Kidney epithelial cell (primary cell): ENCODE measurements at places on chromosomes 4 and X. TPM values are rescaled to one million over a fixed set of nuclear protein-coding genes. Genes with fewer than 3 reads are reported as not detected.

The HSFX4 gene
- total RNA-seq = not detected in 2 replicates

The GYPE gene
- total RNA-seq = 0.34 and 0.75 TPM in 2 replicates

The CD38 gene
- 0.04 TPM in 1 of 2 replicates, not detected in the other for total RNA-seq

The RNF128 gene
- total RNA-seq = 0.33 and 1.8 TPM in 2 replicates

The SAGE1 gene
- not detected in 2 replicates for total RNA-seq

The GABRG1 gene
- not detected in 2 replicates for total RNA-seq

The VCX2 gene
- not detected in 2 replicates for total RNA-seq

The CFAP299 gene
- not detected in 2 replicates for total RNA-seq

DNA sequence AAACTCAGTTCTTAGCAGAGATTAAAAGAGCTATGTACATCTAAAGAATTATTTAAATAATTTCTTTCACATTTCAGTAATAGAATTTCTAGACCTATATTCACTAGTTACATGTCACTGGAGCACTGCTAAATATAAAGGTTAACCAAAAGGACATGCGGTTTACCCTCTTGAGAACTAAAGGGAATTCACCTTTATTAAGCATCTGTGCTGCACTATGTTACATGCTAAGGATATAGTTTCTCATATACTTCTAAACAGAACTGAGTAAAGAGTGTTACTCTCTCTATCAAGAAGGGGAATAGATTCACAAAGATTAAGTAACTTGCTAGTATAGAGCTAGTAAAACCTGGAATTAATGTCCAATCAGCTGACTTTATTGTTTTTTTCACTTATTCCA is 7.6 kb downstream of the SPIN3 start:
- no peak for DNase-seq

DNA sequence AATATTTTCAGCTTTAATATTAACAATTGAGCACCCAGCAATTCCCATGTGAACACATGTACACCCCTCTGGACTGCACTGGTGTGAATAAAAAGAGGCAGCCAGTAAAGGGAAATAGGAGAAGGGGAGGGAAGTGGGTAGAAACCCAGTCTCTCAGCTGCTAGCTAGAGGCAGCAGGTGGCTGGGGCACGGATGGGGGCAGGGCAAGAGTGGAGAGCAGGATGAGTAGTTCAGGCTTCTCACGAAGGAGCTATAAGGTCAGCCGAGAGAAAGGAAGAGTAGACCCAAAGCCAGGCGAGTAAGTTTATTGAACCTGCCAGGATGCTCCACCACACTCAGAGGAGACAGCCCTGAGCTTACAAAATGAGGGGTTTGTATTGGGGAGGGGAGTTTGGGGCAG is 184.8 kb upstream of the MTMR8 start:
- DNase-seq = no peak

DNA sequence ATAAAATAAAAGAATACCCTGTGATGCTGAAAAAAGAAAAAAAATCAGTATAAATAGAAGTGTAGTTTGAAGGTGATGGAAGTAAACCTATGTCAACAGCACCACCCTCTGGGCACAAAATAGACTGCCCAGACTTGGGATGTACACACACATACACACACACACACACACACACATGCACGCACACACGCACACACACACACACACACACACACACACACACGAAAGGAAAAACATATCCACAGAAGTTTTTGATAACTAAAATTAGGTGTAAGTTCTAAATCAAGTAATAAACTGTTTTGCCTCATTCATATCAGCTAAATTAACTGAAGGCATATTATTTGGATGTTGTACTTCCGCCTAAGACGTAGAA is 40.5 kb downstream of the ANXA5 start:
- DNase-seq = no peak

DNA sequence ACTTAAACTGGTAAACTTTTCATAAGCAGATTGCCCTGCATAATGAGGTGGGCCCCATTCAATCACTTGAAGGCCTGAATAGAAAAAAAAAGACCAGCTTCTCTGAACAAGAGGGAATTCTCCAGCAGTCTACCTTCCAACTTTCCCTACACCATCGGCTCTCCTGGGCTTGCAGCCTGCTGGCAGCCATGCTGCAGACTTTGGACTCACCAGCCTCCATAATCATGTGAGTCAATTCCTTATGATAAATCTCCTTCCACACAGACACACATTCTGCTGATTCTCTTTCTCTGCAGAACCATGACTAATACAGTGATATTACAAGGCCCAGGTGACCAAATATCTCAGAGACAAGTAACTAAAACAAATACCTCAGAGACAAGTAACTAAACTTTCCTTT is 113.8 kb upstream of the WDR17 start:
- no peak for DNase-seq

DNA sequence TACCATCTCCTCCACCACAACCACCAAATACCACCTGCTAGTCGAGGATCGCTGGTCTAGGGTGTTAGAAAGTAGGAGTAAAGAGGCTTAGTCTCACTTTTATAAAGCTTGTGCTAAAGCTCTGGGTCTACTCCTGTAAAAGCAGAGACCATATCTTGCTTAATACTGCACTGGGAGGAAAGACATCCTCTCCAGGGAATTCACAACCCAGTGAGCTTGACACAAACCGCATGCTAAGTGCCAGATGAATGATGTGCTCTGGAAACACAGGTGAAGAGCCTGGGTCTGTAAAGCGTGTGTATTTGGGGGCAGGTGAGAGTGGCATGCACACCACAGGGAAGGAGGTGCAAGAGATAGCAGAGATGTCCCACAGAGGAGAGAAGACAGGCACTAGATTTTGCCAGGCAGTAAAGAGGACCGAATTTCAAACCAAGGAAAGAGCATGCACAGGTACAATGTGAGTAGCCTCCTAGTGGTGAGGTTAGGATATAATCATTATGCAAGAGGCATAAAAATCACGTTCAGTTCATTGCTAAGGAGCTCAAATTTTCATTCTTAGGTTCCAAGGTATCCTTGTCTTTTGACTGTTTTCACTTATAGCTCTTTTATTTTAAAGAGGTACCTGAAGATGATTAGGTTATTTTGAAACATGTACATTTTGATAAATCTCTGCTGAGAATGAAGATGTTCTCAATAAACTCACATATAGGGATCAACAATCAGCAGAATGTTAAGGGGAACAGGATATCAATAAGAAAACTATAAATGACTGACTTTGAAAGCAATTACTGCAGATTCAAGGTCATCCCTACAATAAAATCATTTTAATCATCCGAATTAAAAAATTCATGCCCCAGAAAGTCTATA is 20.7 kb downstream of the TAPT1 start:
- no peak for DNase-seq

GRCh38 chr4:100962698-100963097 is 384.6 kb downstream of the PPP3CA start:
- DNase-seq = no peak

DNA sequence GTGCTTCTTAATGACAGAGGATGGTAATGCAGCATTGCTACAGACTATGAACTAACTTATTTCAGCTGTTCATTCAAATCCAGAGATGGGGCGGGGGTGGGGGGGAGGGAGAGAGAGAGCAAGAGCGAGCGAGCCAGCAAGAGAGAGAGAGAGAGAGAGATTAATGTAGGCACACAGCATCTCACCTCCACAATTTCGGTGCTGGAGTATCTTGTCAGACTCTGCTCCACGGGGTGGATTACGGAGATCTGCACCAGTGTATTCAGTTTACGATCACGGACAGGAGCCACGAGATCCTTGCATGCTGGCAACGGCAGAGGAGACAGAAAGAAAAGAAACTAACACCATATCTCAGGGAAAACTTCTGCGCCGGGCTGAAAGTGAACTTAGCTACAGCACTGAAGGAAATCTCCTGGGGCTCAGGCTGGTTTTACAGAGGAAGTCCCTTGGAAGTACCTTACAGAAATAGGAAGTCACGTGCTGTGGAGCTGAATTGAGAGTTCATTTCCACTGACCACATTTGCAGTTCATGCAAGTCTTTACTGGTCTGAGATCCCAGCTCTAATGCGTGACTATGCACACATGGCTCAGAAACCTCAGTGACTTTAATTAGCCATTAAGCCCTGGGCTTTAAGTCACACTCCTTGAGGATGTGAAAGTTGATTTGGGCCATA is 440.9 kb downstream of the INPP4B start:
- DNase-seq = peak; percentile 37

GRCh38 chrX:40625294-40625693 is 2.1 kb downstream of the MPC1L start:
- DNase-seq = no peak

DNA sequence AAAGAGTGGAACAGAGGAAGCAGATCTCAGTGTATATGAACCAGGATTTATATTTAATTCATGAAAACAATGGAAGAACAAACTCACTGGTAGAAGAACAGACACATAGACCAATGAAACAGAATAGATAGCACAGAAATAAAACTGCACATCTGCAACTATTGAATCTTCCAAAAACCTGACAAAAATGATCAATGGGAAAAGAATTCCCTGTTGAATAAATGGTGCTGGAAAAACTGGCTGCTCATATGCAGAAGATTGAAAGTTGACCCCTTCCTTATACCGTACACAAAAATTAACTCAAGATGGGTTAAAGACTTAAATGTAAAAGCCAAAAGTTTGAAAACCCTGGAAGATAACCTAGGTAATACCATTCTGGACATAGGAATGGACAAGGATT is 391.0 kb downstream of the MAGEB5 start:
- DNase-seq = no peak

GRCh38 chrX:119984652-119985051 is 41.1 kb upstream of the NKAP start:
- no peak for DNase-seq

DNA sequence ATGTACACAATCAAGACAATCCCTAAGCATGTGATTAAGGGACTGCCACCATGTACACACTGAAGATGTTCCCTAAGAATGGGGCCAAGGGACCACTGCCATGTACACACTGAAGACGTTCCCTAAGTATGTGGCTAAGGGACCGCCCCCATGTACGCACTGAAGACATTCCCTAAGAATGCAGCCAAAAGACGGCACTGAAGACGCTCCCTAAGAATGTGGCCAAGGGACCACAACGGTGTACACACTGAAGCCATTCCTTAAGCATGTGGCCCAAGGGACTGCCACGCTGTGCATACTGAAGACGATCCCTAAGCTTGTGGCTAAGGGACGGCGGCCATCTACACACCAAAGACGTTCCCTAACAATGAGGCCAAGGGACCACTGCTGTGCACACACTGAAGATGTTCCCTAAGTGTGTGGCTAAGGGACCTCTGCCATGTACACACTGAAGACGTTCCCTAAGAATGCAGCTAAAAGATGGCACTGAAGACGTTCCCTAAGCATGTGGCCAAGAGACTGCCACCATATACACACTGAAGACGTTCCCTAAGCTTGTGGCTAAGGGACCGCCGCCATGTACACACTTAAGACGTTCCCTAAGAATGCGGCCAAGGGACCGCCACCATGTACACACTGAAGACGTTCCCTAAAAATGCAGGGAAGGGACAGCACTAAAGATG is 26.4 kb downstream of the DHRSX start:
- no peak for DNase-seq

DNA sequence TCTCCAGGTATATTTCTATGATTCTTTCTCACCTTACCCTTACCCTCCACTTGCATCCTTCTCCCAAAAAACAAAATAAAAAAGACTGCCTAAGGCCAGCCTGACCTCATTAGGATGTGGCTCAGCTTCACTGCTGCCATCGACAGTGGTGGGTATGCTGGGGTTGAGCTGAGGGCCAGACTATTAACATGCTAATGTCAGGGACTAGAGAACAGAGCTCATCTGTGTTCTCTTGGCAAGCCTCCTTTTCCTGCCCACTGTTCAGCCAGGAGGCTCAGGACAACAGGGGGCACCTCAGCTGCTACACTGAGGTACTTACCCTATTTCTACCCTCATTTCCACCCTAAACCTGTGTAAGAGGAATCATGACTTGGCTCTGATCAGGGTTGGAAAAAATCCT is 59.3 kb downstream of the MSN start:
- no peak for DNase-seq

GRCh38 chrX:121030083-121030482 is 17.3 kb upstream of the GLUD2 start:
- no peak for DNase-seq

DNA sequence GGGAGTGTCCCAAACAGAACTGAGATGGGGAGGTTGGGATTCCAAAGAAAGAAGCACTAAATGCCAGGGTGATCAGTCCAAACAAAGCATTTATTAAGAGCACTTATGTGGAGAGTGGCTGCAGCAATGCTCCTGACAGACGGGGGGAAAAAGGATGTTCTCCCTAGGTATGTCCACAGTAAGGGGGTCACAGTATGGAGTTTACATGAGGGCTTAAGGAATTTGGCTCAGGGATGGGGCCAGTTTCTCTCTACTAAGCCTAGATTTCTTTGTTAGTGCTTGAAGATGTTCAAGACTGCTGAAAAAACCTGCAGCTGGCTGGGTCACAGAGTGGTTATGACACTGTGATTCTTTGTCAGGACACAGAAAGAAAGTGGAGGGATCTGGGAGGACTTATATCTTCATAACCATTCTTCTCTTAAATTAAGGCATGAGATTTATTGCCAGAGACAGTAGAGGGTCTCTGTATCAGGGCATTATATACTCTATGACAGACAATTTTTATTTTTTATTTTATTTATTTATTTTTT is 1468.0 kb downstream of the C4orf33 start:
- no peak for DNase-seq

DNA sequence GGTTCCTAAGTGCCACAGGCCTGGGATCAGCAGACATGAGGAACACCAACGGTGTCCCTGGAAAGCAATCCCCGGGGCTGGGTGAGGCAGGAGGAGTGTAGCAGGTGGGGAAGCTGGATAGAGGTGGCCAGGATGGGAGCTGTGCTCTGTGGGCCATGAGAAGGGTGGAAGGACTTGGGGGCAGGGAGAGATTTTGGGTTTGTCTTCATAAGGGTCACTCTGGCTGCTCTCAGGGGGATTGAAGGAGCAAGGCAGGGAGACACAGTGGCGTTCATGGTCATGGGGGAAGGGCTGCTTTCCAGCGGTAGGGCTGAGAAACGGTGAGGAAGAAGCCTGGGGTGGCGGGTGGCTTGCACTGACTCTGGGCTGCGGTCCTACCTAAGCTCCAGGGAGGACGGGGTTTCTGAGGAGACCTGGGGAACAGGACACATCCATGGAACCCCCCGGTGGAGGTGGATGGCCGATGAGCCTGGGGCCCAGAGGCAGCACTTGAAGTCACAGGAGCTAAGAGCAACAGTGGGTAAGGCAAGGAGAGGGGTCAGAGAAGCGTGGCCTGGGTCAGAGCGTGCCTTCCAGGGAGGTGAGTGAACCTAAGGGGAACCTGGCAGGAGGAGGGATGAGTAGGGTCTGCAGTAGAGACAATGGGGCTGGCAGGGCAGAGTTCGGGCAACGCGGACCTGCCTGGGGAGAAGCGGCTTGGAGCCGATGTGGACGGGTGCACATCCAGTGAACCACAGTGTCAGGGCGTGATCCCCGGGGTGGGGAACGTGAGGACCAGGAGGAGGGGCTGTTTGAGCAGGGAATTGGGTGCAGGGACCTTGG is 12.4 kb upstream of the CTBP1 start:
- no peak for DNase-seq

- DNase-seq = no peak
Measured at GRCh38 chrX:136121788-136122187, 25.5 kb upstream of the FHL1 start.

- no peak for DNase-seq
Measured at GRCh38 chr4:78774417-78774816, 1.7 kb upstream of the BMP2K start.
